ENCODE measurements at places on chromosomes 3 and 15.
A peak's percentile ranks its signal among the peaks of the same experiment; 100 is the strongest.

DNA sequence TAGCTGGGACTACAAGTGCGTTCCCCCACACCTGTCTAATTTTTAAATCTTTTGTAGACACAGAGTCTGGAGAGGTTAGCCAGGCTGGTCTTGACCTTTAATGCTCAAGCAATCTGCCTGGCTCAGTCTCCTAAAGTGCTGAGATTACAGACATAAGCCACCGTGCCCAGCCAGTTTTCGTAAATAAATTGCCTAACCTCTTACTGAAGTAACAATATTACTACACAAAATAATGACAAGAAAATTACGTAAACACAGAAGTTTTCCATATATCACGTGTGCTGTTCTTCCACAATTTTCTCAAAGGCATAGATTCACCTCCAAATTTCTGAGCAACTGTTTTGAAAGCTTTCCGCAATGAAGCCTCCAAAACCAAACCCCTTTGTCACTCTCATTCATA, 58.1 kb upstream of the PROK2 start:
- DNase-seq: no peak

DNA sequence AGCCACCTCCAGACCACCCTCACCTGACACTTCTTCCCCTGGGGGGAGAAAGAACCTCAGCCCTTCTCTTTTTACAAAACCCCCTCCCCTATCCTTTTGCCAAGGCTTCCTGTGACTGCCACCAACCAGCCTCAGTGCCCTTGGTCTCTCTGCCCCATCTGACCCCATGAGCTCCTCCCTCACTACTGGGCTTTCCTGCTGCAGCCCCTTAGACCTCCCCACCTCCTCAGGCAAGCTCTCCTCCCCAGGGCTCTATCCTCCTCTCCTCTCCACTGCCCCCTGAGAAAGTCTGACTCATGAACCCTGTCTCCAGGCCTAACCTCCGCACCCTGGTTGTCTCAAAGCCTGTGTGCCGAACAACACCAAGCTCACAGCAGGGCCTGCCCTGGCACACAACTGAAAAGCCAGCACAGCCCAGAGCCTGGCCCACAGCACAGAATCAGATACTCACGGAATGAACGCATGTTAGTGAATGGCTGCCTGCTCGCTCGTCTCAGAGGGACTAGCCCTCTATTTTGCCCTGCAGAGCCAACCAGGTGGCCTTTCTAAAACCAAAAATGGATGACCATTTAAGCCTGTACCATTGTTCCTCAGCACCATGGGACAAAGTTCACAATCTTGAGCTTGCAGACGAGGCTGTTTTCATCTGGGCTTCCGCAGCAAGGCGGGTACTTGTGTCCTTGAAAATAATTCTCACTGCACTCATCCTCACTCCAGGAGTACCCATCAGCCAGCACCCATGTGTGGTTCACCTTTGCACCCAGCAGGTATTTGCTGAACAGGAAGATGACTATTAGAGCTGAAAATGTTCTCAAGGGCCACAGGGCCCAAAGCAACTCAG, 1.7 kb downstream of the CHDH start:
- peak; percentile 16 for DNase-seq

- no peak for DNase-seq
Measured at GRCh38 chr15:27278761-27279160, 307.8 kb downstream of the GABRG3 start.

GRCh38 chr3:52408466-52408865, 36.4 kb downstream of the SEMA3G start:
- DNase-seq: no peak

DNA sequence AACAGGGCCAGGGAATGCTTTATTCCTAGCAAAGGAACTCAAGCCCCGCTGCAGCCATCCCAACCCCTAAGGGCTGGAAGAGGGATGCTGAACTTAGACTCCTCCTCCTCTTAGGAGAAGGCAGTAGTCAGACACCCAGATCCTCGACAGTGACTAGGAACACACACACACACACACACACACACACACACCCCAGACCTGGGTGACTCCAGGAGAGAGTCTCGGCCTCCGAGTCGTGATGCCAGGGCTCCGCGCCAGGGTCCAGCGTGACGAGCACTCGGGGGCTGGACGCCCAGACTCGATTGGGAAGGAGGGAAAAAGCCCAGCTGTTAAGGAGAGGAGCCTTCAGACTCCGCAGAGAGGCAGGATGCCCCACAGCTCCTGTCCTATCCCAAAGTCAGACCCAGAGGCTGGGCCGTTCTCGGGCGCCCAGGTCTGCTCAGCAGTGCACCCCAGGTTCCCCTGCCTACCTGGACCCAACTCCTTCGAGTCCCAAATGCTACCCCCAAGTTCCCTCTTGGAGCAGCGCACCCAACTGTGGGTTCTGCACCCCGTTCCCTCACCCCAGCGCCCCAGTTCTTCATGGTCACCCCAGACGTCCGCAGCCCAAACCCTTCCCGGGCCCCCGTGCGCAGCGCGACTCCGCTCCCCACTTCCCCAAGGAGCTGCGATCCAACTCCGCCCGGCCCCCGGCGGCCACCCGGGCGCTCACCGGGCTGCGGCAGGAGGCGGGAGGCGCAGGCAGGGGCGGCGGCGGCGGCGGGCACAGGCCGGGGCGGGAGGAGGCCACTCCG, 421 bp downstream of the BMF start:
- DNase-seq: peak; percentile 21

DNA sequence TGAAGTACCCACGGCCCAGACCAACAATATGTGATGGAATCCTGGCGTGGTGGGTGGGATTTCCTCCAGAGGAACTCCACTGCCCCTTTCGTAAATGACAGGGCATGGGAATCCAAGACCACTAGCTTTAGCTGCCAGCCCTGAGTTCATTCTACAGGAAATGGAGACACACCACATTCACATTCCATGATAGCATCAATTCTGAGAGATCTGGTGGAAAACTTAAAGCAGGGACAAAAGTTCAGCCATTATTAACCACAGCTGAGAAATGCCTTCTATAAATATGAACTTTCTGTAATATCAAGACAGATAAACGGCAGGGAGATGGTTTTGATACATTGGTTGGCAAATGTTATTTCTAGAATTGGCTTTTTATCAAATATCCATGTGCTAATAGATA, 98.2 kb downstream of the FBN1 start:
- no peak for DNase-seq

GRCh38 chr3:65851827-65852226, 186.9 kb downstream of the MAGI1 start:
- DNase-seq: no peak

DNA sequence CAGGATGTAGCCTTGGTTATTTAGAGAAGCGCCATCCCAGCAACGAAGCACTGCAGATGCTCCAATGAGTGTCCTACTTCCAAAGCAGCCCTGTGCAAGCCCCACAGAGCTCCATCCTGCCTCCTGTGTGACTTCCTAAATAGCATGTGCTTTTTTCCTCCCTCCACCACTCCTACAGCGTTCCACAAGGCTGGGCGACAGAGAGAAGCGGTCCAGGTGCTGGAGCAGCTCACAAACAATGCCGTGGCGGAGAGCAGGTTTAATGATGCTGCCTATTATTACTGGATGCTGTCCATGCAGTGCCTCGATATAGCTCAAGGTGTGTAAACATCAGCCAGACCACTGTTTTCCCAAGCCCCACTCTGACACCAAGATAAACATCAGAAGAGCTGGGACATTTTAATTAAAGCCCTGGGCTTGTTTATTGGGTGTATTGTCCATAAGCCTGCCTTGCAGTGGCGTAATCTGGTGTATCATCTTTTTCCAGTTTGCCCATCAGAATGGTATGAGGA, 22.2 kb upstream of the RHO start:
- DNase-seq: no peak

DNA sequence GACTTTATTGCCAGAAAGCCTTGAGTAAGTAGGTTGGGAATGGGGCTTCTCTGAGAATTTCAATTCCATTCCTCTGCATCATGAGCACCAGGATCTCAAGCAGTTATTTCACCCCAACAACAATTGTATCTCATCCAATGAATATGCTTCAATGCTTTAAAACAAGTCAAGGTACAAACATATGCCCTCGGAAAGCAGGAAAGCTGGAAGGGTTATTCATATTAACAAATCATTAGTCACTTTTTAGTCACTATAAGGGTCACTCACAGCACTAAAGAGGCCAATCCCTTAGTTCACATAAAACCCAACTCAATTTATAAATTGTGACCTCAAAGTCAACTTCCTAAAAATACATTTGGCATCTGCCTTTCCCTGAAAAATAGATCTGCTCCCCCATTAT, 16.2 kb downstream of the MB21D2 start:
- no peak for DNase-seq

GRCh38 chr3:39754549-39754948, 54.9 kb upstream of the MYRIP start:
- no peak for DNase-seq

- no peak for DNase-seq
Measured at GRCh38 chr3:178384321-178385230, 151.7 kb upstream of the KCNMB2 start.

- DNase-seq: peak; percentile 55
Measured at GRCh38 chr3:161372321-161373260, 1.3 kb upstream of the SPTSSB start.

DNA sequence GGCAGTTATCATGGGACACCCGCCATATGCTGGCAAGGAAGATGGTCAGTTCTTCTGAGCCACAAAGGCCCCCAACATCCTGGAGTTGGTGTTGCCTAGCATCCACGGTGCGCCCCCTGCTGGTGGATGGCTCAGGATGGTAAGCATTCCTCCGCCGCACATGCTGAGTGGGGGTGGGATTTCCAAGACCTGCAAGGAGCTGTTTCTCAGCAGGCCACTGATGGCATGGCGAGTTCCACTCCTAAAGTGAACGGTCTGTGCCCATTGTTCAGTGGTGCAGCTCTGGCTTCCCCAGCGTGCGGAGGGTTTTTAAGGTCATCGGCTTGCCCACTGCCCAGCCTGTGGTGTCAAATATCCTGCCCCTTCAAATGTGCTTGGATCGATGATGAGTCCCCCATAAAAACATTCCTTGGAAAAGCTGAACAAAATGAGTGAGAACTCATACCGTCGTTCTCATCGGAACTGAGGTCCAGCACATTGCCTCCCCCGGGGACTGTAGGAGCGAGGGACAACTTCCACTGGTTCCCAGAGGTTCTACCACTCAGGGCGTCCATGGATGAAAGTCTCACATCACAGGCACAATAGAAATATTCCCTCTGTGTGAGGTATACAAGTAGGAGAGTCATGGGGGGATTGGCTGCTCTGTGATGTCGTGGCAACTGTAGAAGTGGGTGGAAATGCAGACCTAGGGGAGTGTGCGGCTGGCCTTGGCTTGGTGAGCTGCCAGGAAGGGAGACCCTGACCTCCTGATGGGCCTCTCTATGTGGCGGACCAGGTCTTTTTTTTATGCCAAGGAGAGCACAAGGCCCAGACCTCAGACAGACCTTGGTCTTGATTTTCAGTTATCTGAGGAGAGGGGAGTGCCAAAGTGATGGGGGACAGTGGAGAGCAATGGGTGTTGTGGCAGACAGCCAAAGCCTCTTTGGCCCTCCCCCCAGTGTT, 102.0 kb downstream of the SNRPN start:
- DNase-seq: no peak

- no peak for DNase-seq
Measured at GRCh38 chr3:152430223-152431002, 161.7 kb downstream of the MBNL1 start.

DNA sequence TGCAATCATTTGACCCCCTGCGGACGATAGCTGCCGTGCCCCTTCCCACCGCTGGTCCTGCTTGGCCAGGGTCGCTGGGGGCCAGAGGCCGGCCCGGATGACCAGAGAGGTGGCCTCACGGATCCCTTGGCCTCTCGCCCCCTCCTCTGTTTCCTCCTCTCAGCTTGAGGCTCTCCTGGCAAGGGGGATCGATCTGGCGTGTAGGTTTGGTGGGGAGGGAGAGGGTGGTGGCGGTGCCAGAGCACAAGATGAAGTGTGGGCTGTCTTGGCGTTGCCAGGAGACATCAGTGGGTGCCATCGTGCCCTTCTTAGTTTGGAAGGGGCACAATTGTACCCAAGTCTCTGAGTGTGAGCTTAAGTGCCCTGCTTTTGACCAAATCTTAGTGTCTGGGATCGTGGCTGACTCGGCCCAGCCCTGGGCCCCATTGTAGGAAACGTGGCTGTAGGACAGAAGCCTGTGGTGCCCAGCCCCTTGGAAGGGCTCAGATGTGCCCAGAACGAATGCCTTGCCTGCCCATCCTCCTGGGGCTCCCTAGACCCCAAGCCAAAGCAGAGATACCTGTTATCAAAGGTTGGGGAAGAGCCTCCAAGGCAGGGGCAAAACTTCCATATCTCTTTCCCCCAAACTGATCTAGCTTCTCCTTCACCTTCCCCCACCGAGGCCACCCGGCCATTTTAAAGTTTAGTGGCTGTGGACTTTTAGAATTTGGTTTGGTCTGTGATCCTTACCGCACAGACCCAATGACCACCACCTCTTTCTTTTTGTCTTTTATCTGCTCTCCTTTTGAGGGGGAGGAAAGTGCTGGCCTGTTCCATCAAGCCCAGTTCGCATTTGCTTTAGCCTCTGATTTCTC, 14.4 kb downstream of the NR2F2 start:
- peak; percentile 43 for DNase-seq

- DNase-seq: no peak
Measured at GRCh38 chr3:3110299-3110630, at the start of gene IL5RA. IL5RA (minus strand) TSS chr3:3110374; CDS start chr3:3104984, 5,390 bp downstream.

DNA sequence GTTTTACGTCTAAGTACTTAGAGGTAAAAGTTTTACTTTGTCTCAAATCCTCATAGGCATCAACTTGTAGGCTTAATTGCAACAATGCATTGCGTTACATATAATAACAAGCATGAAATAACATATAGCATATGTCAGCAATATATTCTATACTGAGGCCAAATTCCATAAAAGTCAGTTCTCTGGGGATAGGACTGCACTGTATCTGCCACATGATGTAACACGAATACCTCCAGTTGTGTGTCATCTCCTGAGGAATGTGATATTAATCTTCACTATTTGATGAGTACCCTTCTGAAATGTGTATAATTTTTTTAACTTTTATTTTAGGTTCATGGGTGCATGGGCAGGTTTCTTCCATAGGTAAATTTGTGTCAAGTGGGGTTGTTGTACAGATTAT, 126.4 kb downstream of the IMPG2 start:
- DNase-seq: no peak

Measured in Calu3 (cell line).